Gastrocnemius medialis (tissue), 4 donors: ENCODE measurements at places on chromosomes 3 and 15. TPM values are rescaled to one million over a fixed set of nuclear protein-coding genes. Genes with fewer than 3 reads are reported as not detected.

DNA sequence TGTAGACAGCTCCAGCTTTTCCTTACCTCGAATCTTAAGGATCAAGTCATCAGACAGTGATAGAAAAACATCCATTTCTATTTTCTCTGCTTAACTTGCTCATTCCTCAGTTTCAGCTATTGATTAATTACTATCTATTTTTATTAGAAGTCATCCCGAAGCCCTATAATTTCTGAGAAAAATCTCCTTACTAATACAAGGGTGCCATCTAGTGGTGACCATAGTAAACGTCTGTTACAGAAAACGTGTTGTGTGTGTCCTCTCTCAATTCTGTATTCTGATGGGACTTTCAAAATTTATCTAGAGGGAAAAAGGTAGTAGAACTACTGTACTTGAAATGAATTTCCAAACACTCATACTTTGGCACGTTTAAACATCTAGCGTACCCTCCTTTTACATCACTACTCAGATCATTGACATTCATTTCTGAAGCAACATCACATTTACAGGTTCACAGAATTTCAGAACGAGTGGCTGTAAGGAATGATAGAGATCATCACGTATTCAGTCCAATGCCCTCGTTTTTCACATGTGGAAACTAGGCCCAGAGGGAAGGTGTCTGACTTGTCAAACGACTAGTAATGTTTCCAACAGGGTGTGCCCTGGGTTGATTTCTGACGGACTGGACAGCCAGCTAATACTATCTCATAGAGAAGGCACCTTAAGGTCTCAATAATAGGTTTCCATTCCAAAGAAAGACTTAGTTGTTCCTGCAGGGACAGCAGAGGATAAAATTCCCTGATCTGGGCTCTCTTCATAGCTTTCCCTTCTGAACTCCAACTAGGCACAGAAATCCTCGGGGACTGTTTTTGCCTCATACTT lies 25.6 kb downstream of the HACD2 start:
- DNase-seq, result no peak

DNA sequence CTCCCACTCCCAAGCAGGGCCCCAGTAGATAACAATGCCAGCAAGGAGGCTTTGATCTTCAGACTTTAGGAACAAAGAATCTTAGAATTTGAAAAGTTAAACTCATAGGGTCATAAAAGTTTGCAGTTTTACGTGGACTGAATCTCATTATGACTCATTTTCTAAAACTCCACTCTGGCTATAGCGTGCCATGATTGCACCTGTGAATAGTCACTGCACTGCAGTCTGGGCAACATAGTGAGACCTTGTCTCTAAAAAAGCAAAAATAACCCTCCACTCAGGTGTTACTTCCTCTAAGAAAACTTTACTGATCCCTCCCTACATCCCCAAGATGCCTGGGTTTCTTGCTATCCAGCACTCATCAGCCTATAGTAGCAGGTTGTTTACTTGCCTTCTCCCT lies 104.5 kb downstream of the IL20RB start:
- no peak for DNase-seq

GRCh38 chr15:22954798-22955543 lies 25.2 kb downstream of the CYFIP1 start:
- no peak for DNase-seq

GRCh38 chr3:4821975-4822374 lies 157.3 kb upstream of the BHLHE40 start:
- DNase-seq, result no peak

SERPINI2 gene
- total RNA-seq, result not detected

AQR gene
- total RNA-seq, result 7.8 TPM

GRK7 gene
- total RNA-seq, result 0.16 TPM
